HT-29 (cell line): ENCODE measurements at places on chromosomes 5 and 9. TPM values are rescaled to one million over a fixed set of nuclear protein-coding genes. Genes with fewer than 3 reads are reported as not detected.

The SLC6A19 gene
- not detected in 2 replicates for total RNA-seq

The GABRA1 gene
- total RNA-seq, result not detected in 2 replicates

The IFNA14 gene
- total RNA-seq, result not detected in 2 replicates

GRCh38 chr5:179267671-179268083 is 77.6 kb downstream of the ADAMTS2 start:
- no peak for DNase-seq
